ENCODE measurements at places on chromosomes 13 and 19.

DNA sequence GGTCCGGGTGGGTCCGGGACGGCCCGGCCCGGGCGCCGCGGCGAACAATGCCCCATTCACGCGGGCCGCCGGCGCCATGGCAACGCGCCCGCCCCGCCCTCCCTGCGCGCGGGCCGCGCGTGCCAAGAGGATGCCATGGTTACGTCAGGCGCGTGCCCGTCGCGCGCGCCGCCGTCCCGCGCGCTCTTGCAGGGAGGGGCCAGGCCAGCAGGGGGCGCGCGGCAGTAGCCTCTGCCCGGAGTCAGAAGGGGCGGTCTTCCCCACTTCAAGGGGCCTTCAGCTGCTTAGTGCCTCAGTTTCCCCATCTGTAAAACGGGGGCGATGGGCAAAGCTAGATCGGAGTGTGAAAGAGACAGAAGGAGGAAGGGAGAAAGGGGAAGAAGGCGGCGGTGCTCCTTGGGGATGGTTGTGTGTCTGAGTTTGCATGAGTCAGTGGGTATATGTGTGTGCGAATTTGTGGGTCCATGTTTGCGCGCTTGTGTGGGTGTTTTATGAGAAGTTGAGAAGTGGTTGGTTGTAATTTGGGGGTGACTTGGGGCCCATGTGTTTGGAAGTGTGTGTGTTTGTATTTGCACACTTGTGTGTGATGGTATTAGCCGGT is 11.6 kb upstream of the NFIX start:
- DNase-seq = peak; percentile 86

DNA sequence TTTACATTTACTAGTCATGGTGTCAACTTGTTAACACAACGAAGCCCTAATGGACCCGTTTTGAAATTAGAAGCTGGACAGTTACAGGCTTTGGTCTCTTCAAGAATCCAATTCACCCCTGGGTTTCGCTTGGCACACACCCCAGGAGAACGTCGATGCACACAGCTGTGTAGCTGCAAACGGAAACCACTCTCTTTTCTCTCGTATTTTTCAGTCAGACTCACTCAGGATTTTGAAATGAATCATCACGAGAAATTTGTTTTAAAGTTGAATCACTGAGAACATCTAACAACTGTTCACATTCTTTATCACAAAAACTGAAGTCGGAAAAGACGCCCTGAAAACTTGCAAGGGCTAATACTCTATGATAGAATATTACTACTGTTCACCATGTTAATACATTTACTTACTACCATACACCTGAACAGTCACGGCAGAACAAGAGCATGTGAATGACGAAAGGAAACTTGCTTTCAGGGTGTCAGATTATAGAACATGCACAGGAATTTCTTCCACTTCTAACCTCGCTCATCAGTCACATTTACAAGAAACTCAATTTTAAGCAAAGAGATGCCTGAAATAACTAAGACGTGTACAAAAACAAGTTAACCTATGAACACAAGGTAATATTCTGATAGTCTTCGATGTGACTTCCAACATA is 4.7 kb downstream of the PNMA8A start:
- no peak for DNase-seq

DNA sequence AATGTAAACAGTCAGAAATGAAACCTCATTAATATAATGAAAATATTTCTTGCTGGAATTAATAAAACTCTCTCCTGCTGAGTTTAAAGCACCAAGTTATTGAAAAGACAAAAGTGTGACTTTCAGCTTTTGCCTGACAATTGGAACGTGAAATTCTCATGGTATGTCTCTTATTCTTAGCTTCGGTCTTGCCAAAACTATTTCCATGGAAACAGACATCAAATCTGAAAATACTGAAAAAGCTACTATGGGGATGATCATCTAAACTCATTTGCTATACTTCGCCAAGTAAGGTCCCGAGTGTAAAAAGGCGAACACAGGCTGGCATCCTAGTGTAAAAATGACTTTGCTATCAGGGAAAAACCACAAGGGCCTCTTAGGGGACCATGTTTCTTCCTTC is 22.8 kb downstream of the HTR2A start:
- DNase-seq = no peak

DNA sequence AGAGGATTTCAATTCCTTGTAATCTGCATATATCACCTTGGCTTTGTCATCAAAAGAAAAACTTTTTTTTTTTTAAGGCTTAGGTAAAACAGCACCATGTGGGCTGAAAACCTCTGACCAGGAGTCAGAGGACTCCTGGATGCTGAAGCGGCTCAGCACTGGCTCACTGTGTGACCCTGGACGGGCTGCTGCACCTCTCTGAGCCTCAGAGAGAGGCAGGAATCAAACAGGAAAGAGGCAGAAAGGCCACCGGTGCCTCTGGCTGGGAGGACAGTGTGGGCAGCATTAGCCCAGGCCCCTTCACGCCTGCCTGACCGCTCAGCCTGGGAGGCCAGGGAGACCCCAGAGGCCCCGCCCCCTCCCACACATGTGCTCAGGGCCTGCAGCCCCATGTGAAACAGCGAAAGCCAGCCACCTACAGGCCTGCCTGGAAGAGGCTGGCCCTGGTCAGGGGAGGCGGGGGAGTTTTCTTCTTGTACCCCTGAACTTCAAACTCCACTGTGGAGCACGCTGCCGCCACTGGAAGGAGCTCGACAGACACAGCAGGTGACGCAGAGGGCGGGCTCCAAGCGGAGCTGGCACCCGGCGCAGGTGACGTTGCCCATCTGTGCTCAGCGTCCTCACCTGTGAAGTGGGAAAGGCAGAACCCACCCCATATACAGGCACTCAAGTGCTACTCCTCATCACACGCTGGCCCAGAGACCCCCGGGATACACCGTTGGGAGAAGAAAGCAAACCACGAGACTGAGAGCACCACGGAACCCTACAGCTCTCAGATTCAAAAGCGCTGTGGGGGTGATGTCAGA is 39.7 kb downstream of the MLLT1 start:
- no peak for DNase-seq

DNA sequence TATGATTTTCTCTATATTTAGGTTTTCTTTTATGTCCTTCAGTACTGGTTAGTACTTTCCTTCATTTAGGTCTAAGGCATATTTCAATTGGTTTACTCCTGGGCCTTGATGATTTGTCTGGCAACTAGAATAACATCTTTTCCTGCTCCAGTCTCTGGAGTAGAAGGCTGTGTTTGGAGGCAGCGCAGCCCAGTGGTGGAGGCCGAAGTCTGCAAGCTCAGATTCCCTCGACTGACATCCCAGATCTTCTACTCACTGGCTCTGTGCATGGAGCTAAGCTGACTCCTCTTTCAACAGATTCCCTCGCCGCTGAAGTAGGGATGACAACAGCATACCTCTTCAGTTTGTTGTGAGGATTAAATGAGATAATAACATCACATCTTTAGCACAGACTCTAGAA is 141.0 kb downstream of the RAP2A start:
- no peak for DNase-seq

- no peak for DNase-seq
These were observed 12.4 kb upstream of the TPP2 start for GRCh38 chr13:102584434-102584833.

DNA sequence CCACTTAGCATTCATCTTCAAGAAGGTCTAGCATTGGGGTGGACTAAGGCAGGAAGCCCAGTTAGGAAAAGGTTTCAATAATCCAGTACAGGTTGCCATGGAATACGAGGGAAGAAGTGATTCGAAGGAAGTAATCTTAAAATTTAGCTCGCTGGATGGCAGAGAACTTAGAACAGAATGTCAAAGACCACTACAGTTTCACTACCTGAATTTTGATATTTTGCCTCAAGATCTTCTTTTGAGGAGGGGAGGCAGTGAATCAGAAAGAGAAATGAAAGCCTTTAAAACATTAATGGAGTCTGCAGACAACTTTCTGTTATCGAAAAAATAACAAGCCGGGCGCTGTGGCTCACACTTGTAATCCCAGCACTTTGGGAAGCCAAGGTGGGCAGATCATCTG is 7.0 kb upstream of the RAB8A start:
- no peak for DNase-seq

DNA sequence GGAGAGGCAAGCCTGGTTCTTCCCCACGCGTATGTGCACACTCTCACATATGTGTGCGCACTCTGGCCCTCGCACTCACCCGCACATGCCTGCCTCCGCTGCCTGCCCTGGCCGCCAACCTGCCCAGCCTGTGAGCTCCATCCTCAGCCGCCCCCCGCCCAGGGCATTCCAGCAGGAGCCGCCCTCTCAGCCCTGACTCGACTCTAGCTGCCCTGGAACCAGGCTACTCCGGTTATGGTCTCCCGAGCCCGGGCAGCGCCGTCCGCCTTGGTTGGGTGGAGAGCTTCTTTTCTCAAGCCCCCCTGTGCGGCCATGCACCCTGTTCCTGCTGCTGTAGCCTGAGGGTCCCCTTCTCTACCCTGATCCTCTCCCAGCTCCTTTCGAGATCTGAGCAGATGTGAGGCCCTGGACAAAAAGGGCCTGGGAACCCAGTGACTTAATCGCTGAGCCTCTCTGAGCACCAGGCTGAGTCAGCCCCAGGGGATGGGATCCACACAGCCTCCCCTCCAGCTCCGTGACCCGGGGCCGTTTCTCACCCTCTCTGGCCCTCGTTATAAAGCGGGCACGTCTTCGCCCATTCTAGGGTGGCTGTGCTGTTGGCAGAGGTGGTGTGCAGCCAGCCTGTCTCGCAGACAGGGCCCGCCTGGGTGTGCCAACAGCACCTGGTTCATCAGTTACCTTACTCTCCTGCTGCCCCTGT is 191.5 kb downstream of the TEX29 start:
- no peak for DNase-seq

Data from liver (tissue), 10 donors.